Immature natural killer cell (primary cell): ENCODE measurements at places on chromosomes 2 and 18.

GRCh38 chr2:147709655-147710054, 135.2 kb upstream of the ACVR2A start:
- DNase-seq: no peak

DNA sequence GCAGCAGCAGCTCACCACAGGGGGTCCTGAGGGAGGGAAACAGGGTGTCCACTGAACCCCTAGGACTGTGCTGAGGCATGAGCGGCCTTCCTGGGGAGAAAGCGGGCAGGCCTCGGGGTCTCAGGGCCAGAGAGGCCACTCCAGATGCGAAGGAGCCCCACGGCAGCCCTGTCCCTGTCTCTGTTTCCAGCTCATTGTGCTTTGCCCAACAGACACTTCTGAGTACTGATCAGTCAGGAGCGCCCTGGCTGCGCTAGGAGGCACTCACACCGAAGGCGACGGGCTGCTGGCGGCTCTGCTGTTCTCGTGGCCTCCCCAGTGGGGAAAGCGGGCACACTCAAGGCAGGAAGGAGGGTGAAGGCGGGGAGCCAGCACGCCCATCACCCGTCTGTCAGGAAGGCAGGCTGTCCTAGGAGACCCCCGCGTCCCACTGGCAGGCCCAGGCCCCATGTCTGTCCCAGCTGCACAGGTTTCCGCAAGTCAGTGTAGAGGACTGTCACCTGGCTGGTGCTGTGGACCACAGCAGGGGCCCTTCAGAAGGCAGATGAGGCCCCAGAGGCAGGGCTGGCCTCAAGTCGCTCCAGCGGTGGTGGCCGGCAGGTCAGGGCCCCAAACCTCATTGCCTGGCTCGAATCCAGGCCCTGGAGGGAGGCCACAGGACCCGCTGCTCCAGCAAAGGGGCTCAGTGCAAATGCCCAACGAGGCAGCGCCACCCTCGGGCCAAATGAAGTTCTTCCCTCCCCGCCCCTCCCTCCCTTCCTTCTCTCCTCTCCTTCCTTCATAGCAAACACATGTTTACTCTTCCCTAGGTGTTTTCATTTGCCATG, 6.8 kb downstream of the ESPNL start:
- DNase-seq: no peak

DNA sequence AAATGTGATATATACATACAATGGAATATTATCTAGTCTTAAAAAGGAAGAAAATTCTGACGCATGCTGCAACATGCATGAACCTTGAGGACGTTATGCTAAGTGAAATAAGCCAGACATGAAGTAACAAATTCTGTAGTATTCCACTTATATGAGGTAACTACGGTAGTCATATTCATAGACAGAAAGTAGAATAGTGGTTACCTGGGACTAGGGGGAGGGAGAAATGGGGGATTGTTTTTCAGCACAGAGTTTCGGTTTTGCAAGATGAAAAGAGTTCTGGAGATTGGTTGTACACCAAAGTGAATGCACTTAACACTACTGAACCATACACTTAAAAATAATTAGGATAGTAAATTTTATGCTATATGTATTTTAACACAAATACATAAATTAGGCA, 215.9 kb upstream of the FBXO11 start:
- no peak for DNase-seq

DNA sequence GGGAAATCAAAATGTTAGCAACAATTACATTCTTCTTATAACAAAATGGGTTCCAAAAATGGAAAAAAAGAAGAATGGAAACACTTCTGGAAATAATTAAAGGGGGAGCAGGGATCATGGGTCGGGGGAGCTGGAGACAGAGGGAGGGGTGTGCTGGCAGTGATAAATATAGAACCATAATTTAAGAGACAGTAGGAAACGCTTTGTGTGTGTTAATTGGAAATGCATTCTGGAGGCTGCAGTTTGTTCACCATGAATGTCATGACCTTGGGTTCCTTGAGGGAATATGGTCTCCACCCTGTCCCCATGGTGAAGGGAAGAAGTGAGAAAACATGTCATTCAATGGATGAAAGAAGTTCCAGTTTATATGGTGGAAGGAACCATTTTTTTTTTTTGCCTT, 540.7 kb downstream of the TNS1 start:
- no peak for DNase-seq

GRCh38 chr2:199471443-199472057, 13.8 kb upstream of the SATB2 start:
- no peak for DNase-seq

GRCh38 chr2:159045545-159046454, 77.4 kb downstream of the TANC1 start:
- DNase-seq: no peak

DNA sequence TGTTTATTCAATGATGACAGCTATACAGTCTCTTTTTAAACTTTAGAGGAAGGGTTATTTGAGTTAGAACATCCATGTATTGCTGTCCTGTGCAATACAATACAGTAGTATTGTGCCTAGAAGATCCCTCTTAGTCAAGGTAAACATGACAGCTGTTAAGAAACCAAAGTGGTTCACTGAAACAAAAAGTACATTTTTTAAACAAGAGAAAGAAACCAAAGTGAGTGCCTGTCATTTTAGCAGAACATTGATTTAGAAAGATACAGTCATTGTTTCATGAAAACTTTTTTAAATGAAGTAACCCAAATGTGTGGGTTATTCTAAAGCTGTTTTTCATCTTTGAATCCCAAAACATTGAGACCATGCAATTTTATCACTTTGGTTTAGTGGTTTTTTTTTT, 15.5 kb downstream of the ITPRID2 start:
- DNase-seq: no peak

GRCh38 chr2:195312662-195313061, 344.4 kb upstream of the SLC39A10 start:
- DNase-seq: no peak

- DNase-seq: no peak
Measured at GRCh38 chr2:217983276-217984233, 19.2 kb downstream of the TNS1 start.

GRCh38 chr2:142954493-142954892, 77.0 kb downstream of the KYNU start:
- DNase-seq: no peak

DNA sequence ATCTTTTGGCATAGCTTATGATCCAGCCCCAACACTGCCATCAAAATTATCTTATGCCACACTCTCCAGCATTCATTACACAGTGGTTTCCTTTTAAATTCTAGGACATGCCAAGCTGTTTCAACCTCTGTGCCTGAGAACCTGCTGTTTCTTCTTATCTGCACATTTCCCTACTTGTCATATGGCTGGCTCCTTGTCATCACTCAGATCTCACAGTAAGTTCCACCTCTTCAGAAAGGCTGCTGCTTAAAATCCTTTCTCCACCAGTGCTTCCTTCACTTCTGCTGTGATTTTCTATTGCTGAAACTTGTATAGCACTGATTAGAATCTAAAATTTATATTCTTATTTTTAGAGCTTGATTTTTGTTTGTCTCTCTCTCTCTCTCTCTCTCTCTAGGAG, 43.4 kb downstream of the MC4R start:
- no peak for DNase-seq

DNA sequence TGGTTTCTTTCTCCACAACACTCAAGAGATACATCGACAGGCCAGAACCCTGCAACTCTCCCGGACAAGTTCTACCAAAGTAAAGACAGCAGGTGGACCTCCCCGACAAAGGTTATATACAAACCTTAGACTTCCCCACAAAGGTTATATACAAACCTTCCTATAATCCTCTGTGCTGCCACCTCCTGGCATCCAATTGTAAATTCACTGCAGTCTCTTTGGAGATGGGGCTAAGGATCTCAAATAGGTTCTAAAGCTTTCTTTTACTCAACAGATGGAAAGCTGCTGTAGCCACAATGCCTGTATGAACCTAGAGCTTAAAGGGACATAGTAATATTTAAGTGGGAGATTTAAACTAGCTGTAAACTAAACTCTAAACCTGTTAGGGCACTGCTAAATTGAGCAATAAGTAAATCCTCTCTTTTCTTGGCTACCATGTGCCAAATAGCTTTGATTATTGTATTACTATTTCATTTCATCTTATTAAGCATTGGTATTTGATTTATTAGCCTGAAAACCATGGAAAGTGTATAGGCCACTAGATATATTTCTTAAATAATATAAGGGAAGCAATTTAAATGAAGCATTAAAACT, 9.8 kb upstream of the MREG start:
- peak; percentile 21 for DNase-seq

DNA sequence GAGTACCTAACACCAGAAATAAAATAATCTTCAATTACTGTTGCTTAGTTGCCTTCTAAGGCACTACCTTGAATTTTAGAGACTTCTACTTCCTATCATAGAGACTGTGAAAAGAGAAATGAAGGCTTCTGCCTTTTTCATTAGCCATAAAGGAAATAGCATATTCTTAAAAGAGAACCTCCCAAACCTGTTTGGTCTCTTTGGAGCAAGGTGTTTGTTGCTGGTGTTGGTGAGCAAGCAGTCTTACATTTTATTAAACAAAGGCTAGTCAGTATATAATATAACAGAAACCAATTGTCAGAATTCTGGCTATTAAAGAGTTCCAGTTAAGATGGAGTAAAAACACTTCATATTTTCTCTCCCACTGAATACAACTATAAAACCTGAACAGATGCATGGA, 116.4 kb downstream of the TAF4B start:
- DNase-seq: no peak

DNA sequence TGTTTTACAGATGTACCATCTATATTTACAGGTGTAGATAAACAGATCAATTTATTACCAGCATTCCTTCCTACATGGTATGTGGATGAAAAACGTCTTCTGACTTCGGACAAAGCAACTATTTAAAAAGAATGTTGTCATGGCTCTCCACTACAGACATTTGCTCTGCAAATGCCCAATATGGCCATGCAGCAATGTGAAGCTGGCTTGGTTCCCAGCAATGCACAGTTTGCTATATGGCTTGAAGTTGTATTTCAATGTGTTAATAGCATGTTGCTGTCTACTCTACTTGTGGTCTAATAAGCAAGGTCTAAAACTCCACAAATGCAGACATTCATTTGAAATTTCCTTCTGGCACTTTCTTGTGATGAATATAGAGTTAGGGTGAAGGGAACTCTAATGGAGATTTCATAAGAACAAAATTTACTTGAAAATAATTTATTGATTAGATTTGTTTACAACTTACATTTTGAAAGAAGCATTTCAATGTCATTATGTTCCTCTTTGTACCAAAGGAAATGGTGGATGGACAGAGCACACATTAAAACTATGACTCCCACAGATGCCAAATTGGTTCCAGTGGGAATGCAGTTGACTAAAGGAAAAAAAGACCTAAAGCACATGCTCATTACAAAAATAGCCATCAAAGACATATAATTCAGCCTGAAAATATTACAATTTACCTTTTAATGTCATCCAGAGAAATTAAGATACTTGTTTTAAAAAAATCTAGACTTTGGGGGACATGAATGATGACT, 234.0 kb downstream of the DYM start:
- DNase-seq: no peak

- no peak for DNase-seq
Measured at GRCh38 chr2:240876475-240877251, 8.0 kb downstream of the AGXT start.

DNA sequence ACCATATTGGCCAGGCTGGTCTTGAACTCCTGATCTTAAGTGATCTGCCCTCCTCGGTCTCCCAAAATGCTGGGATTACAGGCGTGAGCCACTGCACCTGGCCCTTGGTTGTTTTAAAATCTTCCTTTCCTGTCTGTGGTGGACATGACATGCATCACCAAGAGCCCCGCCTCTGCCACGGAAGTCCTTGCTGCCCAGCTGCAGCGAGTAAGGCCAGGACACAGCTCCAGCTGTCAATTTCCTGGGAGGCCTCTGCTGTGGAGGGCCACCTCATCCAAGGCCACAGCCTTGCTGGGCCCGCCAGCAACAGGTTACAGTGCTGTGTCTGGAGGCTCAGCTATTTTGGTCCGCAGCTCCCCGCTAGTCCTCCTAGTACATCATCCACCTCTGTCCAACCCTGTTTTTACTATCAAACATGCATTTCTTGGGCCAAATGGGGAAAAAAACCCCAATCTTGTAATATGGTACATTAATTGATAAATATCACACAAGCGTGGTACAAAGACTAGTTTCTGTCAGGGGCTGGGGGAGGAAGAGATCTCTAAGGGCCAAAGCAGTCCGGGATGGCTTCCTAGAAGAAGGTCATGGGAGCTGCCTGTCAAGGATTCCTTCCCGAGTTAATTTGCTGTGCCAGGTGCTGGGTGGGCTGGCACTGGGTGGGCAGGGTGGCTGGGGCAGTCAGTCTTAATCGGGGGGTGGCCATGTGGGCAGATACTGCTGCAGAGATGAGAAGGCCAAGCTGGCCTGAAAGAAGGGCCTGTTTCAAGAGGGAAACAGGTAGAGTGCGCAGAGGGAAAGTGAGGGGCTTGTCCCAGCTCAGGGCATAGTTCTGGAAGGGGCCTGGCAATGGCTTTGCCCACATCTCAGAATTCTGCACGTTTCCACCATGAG, 100.5 kb downstream of the INHBB start:
- DNase-seq: no peak

GRCh38 chr2:239898292-239898925, 126.7 kb downstream of the NDUFA10 start:
- no peak for DNase-seq

- peak; percentile 11 for DNase-seq
Measured at GRCh38 chr18:63788447-63789096, 13.4 kb downstream of the SERPINB7 start.

- no peak for DNase-seq
Measured at GRCh38 chr2:171547256-171547655, 25.0 kb downstream of the CYBRD1 start.

DNA sequence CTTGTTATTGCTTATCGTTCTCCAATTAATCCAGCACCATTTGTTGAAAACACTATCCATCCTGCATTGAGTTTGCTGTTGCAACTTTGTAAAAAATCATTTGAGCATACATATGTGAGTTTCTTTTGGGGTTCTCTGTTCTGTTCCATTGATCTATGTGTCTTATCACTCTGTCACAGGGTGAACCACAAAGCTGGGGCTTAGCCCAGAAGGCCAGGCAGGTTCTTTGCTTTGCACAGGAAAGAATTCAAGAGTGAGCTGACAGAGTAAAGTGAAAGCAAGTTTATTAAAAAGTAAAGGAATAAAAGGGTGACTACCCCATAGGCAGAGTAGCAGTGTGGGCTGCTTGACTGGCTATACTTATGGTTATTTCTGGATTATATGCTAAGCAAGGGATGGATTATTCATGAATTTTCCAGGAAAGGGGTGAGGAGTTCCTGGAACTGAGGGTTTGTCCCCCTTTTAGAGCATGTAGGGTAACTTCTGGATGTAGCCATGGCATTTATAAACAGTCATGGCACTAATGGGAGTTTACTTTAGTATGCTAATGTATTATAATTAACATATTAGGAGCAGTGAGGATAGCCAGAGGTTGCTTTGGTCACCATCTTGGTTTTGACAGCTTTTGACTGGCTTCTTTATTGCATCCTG, 46.8 kb downstream of the RNF138 start:
- DNase-seq: no peak

DNA sequence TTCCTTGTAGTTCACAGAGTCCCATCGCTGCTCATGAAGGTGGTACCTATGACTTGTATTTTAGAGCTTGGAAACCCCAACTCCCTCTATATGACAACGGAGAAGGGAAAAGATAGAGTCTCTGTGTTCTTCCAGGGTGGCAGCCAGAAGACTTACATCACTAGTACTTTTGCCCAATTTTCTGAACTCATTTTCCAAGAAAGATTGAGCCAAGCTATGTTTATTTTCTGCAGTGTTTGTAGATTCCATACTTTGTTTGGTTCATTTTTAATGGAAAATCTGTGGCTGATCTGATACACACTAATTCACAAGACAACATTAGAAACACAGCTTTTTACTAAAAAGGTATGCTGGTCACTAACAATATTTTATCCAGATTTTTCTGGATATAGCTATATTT, 60.2 kb upstream of the ATP5MC3 start:
- no peak for DNase-seq

GRCh38 chr2:19282305-19282704, 76.1 kb downstream of the OSR1 start:
- no peak for DNase-seq
